ENCODE measurements at places on chromosomes 2 and 18.

- DNase-seq: peak; percentile 38
Measured at GRCh38 chr18:63316612-63317555, 2.7 kb downstream of the BCL2 start.

GRCh38 chr18:12028040-12028628 is 46.8 kb downstream of the IMPA2 start:
- no peak for DNase-seq

- DNase-seq: no peak
Measured at GRCh38 chr2:189204322-189204941, 24.9 kb upstream of the COL5A2 start.

DNA sequence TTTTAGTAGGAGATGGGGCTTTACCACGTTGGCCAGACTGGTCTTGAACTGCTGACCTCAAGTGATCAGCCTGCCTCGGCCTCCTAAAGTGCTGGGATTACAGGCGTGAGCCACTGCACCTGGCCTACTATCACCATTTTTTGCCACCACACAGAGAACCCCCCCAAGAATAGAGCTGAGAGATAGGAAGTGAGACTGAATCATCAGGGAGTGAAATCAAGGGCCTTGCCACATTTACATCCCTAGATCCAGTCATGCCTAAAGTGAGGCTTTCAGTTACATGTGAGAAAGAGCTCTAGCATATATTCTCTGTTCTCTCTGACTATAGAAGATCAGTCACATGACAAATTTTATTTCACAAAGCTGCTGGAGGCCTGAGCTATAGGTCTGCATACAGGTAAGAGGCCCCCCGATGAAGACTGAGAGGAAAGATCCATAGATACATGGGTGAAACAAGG is 28.0 kb upstream of the KCMF1 start:
- DNase-seq: no peak

GRCh38 chr2:51350100-51350499 is 318.2 kb upstream of the NRXN1 start:
- DNase-seq: no peak

DNA sequence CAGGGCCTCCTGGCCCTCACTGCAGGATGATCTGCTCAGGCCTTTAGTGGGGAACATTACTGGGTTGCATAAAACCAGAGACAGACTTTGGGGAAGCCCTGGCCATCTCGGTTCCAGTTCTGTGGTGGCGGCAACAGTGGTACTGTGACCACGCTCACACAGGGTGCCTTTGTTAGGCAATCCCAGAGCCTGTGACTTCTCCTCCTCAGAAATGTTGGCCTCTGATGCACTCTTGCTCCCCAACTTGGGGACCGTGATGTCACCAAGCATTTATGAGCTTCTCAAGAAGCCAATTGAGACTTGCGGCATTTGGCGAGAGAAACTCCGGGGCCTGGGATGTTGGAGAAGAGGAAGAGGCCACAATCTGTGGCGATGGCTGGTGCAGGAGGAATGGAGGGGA is 80.9 kb upstream of the PKDCC start:
- DNase-seq: no peak

GRCh38 chr2:117942551-117942950 is 71.3 kb downstream of the CCDC93 start:
- DNase-seq: no peak

DNA sequence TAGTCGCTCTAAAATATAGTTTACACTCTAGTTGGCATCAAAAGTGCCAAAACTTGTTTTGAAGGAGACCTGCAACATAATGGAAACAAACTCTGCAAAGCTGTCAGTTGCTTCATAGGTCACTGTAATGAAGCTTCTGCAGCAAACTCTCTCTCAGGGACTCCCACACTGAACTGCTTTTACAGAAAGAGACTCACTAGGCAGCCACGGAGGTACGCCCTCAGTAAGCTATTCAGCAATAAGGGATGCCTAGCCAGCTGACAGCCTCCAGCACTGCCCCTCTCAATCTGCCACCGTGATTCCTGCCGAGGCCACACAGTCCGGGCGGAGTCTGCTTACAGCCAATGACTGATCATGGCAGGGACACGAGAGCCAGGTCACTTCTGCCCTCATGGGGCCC is 51.1 kb downstream of the COLEC12 start:
- peak; percentile 3 for DNase-seq

Measured in NCI-H748 treated with DMSO at 0.1 percent for 48 hours (cell line).